ENCODE measurements at places on chromosomes 7 and 10.
A peak's percentile ranks its signal among the peaks of the same experiment; 100 is the strongest.

DNA sequence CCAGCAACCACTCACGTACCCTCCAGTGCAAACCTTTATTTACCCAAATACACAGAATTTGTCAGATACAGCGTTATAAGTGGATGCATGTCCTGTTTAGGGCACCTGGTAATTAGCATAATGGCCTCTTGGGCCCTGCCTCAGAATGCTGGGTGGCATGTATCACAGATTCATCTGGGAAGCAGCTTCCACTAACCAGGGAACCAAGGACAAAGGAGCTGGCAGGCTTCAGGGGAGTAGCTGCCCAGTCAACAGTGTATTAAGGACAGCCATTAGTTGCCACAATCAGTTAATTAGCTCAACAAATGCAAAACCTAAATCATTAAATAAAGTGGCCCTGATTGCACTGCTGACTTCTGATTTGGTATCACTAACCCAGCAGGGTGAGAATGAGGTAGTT, 105.7 kb downstream of the RAPGEF5 start:
- DNase-seq, result peak; percentile 74

GRCh38 chr10:71084818-71085126, 127.6 kb upstream of the UNC5B start:
- no peak for DNase-seq

DNA sequence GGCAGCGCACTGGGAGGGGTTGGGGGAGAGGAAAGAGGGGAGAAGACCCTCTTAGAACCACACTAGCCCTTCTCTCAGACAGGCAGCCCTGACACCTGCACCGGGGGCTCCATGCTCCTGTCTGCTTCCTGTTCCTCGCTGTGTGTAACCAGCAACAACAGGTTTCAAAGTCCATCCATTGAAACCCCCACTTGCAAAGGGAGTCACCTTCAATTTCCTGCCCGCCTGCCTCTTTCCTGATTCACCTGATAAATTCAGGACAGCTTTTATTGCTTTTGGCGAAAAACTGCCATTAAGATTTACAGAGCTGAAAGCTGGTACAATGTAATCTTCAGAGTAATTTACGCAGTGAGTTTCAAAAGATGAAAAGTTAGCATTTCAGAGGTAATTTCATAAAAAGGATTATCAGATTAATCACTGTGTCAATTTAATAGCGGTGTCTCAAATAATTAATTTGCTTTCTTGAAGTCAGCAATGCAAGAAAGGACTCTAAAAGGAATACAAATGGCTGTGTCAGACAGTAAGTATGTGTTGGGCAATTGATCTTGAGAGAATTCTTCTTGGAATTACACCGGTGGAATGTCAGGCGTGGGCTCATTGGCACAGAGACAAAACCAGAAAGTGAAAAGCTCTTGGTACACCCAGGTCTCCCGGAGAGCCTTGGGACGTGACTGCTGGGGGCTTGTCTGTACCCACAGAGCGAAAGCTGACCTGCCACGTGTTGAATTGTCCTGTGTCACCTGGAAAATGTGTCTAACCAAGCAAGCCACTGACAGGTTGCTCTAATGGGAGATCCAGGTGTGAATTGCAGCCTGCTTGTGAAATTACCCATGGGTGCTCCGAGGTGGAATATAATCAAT, 60.7 kb downstream of the TMEM209 start:
- DNase-seq, result no peak

GRCh38 chr7:55928006-55928767, 23.5 kb upstream of the MRPS17 start:
- no peak for DNase-seq

DNA sequence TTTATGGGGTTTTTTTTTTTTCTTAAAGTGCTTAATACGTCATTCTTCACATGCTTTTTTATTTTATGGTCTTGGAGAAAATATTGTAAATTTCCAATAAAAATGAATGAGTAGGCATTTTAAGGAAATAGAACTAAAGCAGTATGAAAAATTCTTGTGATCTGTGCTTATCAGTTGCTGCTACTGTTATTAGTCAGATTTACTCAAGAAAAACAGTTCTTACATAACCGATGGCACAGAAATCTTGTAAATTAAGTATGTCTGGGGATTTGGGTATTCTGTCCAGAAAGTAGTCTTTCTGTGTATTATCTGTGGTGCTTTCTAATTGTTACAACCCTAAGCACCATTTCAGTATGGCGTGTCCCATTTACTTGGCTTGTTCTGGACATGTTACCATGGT, 64.7 kb downstream of the LRGUK start:
- DNase-seq, result no peak
